Right ventricle myocardium superior (tissue), 1 donor: ENCODE measurements at places on chromosomes 3 and 15. TPM values are rescaled to one million over a fixed set of nuclear protein-coding genes. Genes with fewer than 3 reads are reported as not detected.

Gene FRMD4B
- 16.8 TPM for total RNA-seq

Gene CHRFAM7A
- 0.22 TPM for total RNA-seq

Gene PLXNB1
- total RNA-seq, result 51.3 TPM

Gene NR2E3
- total RNA-seq, result 0.70 TPM

Gene MAPK6
- 17.6 TPM for total RNA-seq

Gene ARNT2
- total RNA-seq, result 3.3 TPM

Gene PTH1R
- 11.8 TPM for total RNA-seq

Gene CPN2
- total RNA-seq, result 2.4 TPM
